ENCODE measurements at places on chromosomes 3 and 15.

DNA sequence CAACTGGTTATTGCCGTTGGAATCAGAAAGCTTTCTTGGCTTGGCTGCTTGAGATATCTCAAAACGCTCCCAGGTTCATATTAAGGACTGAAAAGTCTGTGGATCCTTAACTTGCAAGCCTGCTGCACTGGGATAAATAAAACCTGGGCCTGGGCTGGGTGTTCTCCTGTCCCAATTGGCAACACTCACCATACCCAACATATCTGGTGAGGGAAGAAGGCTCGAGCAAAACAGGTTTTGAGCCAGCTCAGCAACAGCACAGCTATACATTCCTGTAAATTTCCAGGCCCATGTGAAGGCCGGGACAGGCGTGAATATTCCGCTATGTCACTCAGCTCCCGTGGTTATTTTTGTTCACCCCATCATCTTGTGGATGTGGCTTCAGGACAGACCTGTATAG lies 169.0 kb upstream of the BCL6 start:
- DNase-seq = no peak

DNA sequence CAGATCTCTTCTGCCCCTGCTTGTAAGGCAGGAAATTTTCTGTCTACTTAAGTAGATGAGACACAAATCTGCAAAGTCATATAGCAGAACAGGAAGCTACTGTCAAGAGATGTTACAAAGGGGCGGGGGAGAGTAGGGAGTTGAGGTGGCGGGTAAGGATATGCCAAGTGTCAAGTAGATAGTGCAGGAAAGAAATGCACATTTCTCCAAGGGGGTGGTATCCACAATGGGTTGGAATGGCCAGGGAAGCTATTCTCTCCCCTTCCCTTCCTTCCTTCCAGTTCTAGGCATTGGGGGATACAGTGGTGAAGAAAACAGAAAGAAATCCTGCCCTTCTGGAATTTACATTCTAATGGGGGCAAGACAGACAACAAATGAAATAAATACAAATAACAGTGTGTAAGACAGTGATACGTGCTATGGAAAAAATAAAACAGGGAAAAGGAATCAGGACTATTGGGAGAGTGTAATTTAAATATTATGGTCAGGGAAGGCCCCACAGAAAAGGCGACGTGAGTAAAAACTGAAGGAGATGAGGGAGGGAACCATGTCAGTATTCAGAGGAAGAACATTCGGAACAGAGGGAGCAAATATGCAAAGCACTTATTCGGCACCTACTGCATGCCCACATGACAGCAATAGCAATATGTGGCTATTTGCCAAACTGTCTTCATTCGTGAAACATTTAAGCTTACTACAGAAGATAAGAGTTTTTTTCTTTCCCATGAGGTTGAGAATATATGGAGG lies 42.8 kb upstream of the RNU6-1 start:
- DNase-seq = peak; percentile 32

GRCh38 chr3:110343376-110343775 lies 728.2 kb upstream of the NECTIN3 start:
- DNase-seq = no peak

- DNase-seq = no peak
Measured at GRCh38 chr15:58361273-58361759, 70.5 kb upstream of the LIPC start.

GRCh38 chr3:69994919-69995318 lies 4.6 kb upstream of the SAMMSON start:
- no peak for DNase-seq
